ENCODE measurements at places on chromosomes 4 and X.

GRCh38 chrX:33129607-33130006 is 81.7 kb downstream of the DMD start:
- DNase-seq, result no peak

DNA sequence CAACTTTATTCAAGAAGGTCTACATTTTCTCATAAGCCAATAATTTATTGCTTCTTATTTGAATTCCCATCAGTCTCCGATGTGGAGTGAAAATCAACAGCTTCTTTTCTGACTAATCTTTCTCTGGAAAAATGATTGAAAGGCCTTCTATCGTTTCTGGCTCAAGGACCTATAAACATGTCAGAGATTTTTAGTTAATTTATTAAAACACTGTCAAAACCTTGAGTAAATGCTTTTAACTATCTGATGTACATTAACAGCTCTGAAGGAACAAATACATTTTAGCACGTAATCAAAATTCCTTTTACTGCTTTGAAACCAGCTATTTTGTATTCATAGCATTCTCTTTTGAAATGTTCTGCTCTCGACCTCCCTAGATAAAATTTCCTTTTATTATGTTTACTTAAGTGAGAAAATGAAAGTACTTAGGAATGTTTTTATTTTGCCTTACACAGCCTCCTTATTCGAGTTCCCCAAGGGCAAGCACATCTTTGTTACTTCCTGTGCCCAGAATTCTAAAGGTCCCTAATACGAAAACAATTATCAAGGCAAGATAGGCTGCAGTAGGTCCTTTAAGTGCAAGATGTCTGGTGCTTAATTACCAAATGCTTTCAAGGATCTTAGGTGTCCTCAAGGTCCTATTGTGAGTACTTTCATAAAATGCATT is 3.1 kb upstream of the ZFX start:
- DNase-seq, result no peak

- no peak for DNase-seq
Measured at GRCh38 chrX:74284391-74284952, 19.5 kb upstream of the ZCCHC13 start.

GRCh38 chr4:41747230-41748055 is 1.1 kb downstream of the PHOX2B start:
- DNase-seq, result no peak

- DNase-seq, result no peak
Measured at GRCh38 chrX:23885803-23886202, 21.9 kb downstream of the APOO start.

DNA sequence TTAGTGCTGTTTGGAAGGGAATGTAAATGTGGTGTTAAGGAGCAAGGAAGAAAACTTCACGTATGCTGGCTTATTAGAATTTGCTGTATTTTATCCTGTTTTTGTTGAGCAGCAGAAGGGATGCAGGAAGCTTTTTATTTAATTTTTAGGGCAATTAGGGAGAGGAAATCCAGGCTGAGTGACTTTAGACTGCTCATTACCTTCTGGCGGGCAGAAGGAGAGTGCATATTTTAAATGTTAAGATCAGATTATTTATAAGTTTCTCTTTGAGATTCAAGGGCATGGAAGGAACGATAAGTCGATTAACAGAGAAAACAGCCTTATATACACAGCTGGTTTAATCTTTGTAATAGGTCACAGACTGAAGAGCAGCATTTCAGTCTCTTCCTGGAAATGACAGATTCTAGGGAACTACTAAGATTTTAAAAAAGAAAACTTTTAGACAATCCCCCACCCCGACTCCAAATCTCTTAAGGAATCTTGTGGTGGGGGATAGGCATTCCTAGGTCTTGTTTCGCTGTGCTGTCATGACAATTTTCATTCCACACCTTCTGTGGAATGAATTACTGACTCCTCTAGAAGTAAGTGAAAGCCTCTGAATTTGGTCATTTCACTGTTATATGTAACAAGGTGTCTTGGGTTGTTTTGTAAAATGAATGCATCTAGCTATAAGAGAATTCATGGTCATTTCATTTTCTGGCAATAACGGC is 402.5 kb downstream of the RAPGEF2 start:
- no peak for DNase-seq

GRCh38 chr4:128285085-128285997 is 2.3 kb downstream of the PGRMC2 start:
- DNase-seq, result no peak

- DNase-seq, result no peak
Measured at GRCh38 chr4:113607998-113608397, 153.5 kb downstream of the CAMK2D start.

DNA sequence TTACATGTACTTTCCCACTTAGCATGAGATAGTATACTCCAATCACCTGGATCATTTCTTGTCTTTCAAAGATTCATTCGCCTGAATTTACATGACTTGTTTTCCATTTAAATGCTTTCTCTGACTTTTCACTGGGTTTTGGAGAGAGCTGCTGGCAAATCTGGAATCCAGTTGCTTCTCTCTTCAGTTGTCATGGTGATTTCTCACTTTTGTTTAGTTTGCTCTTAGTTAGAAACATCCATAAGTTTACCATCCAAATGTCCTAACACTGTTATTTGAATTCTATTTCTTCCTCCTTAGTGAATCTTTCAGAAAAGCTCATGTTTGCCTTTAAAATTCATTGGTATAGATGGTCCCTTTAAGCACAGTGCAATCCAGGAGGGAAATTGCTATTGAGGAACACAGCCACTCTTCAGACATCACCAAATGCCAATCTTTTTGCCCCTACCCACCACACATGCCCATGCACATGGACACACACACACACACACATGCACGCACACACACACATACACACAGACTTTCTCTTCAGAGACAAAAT is 51.7 kb downstream of the REELD1 start:
- DNase-seq, result no peak

- no peak for DNase-seq
Measured at GRCh38 chrX:106415276-106415895, 196.4 kb upstream of the RADX start.

DNA sequence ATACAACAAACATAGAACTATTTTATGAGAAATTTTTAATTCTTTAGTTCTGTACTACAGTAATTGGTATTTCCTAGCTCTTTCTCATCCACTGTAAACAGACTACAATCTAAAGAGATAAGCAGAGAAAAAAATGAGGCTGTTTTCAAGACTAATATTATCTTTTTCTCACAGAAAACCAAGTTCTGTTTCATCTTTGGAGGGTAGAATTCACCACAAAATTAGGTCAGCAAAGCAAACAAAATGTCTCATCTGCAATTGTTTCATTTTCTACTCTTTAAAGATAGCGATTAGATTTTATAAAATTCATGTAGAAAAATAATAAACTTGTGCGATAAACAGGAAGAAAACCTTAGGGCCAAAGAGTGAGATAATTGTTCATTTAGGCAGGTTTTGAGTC is 10.8 kb downstream of the APOO start:
- no peak for DNase-seq

DNA sequence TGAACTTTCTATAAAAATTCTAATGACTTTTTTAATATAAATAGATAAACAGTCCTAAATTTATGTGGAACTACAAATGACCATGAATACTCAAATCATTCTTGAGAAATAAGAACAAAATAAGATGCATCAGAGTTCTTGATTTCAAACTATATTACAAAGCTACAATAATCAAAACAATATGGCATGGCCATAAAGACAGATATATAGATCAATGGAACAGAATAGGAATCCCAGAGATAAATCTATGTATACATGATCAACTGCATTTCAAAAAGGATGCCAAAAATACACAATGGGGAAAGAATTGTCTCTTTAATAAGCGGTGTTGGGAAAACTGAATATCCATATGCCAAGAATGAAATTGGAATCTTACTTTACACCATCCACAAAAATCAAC is 98.4 kb upstream of the IL15 start:
- no peak for DNase-seq

- DNase-seq, result no peak
Measured at GRCh38 chrX:88735835-88736234, 11.2 kb upstream of the CPXCR1 start.

- DNase-seq, result no peak
Measured at GRCh38 chr4:174222266-174222872, 61.1 kb downstream of the FBXO8 start.

DNA sequence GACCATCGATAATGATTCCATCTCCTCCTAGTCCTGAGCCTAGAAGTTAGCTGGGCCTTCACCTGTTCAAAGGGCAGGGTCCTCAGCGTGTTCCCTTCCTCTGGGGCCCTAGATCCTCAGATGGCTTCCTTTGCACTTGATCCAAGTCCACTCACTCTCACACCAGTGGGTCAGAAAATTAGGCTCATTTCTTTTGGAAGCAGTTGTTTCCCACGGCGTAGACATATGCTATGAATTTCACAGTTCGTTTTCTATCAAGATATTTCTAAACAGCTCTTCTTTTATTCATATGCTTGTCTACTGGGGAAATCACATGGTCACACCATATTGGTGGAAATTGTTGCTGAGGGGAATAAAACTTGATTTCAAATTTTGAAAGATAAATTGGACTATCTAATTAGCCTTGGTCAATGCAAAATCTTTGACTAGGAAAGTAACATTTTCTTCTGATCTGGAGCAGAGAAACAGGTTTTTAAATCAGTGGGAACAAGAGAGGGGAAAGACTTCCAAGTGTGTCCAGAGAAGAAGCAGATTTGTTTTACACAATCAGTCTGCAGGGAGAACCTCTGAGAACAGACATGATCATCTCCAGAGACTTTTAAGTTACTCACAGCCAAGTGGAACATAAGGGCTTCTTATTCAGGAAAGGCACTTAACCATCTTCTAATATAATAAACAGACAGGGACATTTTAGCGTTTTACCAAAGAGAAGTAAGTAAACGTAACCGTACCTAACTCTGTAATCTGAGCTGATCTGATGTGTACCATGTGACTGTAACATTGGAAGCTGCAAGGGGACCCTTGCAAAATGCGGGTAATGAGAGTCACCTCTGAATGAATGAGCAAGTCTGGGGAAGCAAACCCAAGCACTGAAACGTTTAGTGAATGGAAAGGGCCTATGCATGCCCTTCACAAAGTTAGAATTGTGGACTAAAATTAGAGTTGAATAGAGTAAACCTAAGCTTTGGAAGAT is 455.7 kb upstream of the FAT1 start:
- DNase-seq, result no peak

GRCh38 chrX:68942840-68943239 is 114.0 kb downstream of the EFNB1 start:
- DNase-seq, result no peak

- DNase-seq, result no peak
Measured at GRCh38 chr4:86895692-86896488, 3.7 kb upstream of the C4orf36 start.

- no peak for DNase-seq
Measured at GRCh38 chrX:37829721-37830120, 17.6 kb downstream of the DYNLT3 start.

- DNase-seq, result no peak
Measured at GRCh38 chr4:37486166-37486565, 200.0 kb downstream of the RELL1 start.

DNA sequence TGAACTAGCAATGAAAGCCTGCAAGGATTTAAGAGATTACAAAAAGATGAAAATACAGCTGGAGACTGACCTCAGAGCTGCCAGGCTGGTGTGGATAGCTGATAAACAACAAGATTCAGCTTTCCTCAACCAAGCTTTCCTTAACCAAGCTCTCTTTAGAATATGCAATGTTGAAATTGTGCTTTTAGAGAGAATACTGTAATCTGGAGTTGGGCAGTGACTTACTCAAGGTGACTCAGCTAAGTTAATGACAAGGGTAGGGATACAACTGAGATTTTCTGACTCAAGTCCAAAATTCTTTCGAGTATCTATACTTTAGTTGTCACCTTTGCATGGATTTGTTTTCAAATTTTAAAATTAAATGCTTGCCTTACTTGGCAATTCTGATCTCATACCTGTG is 98.0 kb downstream of the AMMECR1 start:
- no peak for DNase-seq

DNA sequence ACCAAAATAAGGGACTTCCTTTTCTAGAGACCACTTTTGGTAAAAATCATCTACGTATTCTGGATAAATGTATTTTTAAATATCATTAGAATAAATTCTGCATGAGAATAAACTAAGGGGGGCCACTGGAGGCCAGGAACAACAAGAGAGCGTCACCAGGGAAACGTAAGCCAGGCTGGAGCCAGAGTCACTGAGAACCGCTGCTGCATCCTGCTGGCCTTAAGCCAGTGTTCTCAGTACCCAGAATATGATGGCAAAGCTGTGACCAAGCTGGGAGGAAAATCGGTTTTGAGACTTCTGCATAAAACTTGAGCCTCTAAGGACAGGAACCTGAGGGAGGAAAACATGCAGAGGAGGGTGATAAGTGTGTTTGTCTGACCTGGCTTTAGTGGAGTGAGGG is 63.0 kb upstream of the FAM9A start:
- no peak for DNase-seq

DNA sequence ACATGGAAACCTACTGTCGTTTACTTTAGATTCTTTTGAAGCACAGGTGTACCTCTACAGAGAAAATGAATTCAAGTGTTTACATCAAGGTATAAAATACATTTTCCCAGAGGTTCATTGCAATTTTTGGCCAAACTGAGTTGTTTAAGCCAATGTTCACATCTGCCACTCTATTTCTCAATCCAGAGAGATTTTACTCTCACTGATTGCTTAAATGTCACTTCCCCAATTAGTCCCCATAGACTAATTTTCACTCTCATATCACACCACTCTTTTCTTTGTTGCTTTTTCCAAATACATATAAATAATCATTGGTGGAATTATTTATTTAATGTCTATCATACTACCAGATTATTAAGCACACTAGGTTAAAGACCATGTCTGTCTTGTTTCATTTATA is 271.8 kb downstream of the PPP3CA start:
- DNase-seq, result no peak

All from T follicular helper cell (primary cell).